ENCODE measurements at places on chromosomes 3 and 15. TPM values are rescaled to one million over a fixed set of nuclear protein-coding genes. Genes with fewer than 3 reads are reported as not detected.

DNA sequence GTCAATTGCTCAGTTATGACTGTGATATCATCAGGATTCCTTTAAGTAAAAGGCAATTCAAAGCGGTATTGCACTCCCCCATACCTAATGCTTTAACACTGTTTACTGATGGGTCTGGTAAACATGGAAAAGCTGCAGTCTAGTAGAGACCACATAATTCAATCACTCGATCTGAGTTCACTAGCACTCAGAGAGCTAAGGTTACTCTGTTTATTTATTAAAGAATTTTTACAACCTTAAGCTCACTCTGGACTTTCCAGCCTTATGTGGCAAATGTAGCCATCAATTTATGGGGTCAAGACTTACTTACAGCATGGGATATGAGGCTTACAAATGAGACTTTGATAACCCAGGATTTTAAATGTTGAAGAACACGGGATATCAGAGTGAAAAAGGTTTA lies 18.4 kb upstream of the CCR2 start:
- no peak for DNase-seq

- no peak for DNase-seq
Measured at GRCh38 chr3:153163756-153164550, 1.9 kb downstream of the RAP2B start.

Gene SOX14
- total RNA-seq = not detected

GRCh38 chr15:48427479-48427878 lies 96.2 kb downstream of the DUT start:
- no peak for DNase-seq

DNA sequence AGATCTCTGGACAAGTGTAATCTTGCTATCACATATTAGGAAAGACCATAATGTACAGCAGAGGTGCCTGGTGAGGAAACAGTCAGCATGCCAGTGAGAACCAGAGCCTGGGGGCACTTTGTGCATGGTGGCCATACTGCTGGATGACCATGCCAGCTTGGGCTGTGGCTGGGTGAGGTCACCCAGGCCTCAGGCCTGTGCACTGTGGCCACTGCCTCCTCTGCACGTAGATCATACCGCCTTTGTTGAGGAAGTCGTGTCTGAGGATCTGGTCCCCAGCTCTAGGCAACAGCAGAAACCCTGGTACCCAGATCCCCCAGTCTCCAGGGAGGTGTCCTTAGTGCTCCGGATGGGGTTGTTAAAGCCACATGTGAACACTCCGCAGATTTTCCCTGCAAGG lies 38.9 kb downstream of the ZNF710 start:
- DNase-seq = no peak

GRCh38 chr15:78174401-78174800 lies 25.2 kb downstream of the IDH3A start:
- no peak for DNase-seq

Measured in omental fat pad (tissue), 4 donors.